HT-29 (cell line): ENCODE measurements at places on chromosomes 4 and X. TPM values are rescaled to one million over a fixed set of nuclear protein-coding genes. Genes with fewer than 3 reads are reported as not detected.

The PRRG1 gene
- total RNA-seq: 4.0 and 5.8 TPM in 2 replicates

DNA sequence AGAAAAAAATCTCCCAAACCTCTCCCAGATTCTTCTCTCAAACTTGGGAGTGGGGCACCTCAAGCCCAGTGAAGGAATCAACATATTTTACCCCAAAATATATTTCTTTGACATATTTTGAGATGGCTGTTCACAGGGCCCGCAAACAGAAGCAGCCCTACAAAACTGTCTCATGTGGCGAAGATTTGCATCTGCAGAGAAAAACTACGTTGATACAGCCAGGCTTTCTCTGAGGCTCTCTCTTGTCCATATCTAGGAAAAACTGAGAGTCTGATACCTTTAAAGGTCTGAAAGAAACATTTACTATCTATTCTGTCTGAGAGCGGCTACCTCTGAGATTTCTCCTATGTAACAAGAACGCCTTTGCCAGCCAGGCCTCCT is 23.3 kb upstream of the TMSB4X start:
- no peak for DNase-seq

- no peak for DNase-seq
Measured at GRCh38 chrX:40784516-40785151, 49.3 kb upstream of the MED14 start.

The CFAP47 gene
- not detected in 2 replicates for total RNA-seq

- no peak for DNase-seq
Measured at GRCh38 chr4:5217421-5217820, 166.1 kb downstream of the STK32B start.

DNA sequence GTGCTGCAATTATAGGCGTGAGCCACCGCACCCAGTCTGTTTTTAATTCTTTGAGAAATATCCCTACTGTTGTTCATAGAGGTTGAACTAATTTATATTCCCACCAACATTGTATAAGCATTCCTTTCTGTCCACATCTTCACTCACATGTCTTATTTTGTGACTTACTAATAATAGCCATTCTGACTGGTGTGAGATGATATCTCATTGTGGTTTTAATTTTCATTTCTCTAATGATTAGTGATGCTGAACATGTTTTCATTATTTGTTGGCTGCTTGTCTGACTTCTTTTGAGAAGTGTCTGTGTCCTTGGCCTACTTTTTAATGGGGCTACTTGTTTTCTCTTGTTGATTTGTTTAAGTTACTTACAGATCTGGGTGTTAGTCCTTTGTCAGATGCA is 310.9 kb upstream of the MAOA start:
- DNase-seq: no peak

- DNase-seq: no peak
Measured at GRCh38 chrX:102697494-102697893, 14.8 kb upstream of the GPRASP2 start.
